ENCODE measurements at places on chromosomes 2 and 18.

GRCh38 chr18:53458944-53459580 is 765.4 kb downstream of the MBD2 start:
- no peak for DNase-seq

GRCh38 chr18:12449051-12449785 is 41.5 kb downstream of the PRELID3A start:
- DNase-seq, result no peak

GRCh38 chr18:36314098-36314497 is 16.6 kb downstream of the FHOD3 start:
- DNase-seq, result no peak

DNA sequence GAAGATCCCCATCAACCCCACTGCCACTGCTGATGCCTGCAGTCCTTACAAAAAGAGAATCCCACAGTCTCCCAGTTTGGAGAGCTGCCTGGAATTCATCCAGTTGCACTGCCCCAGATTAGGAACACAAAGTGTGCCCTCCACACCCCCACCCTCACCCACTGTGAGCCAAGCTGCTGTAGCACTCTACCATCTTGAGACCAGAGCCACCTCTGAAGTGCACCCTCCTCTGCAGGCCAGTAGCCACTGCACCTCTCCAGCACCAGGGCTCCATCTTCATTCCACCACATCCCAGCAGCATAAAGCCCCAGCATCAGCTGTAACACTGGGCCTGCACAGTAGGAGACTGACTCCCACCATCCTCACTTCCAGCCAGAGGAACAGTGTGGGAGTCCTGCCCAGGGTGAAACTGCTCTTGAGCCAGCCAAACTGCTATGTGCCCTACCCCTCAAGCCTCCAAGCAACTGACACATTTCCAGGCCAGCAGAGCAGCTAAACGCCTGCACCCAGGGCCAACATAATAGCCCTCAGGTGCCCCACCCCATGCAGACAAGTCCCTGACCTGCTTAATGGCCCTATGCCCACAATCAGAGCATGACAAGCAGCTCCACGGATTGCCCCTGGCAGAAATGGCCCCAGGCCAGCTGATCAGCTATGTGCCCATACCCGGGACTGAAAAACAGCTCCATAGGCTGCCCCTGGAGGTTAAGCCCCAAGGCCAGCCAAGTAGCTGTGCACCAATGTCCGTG is 206.0 kb downstream of the ATAD2B start:
- DNase-seq, result no peak

- no peak for DNase-seq
Observed at GRCh38 chr18:7373441-7373840, 142.6 kb downstream of the LRRC30 start.

DNA sequence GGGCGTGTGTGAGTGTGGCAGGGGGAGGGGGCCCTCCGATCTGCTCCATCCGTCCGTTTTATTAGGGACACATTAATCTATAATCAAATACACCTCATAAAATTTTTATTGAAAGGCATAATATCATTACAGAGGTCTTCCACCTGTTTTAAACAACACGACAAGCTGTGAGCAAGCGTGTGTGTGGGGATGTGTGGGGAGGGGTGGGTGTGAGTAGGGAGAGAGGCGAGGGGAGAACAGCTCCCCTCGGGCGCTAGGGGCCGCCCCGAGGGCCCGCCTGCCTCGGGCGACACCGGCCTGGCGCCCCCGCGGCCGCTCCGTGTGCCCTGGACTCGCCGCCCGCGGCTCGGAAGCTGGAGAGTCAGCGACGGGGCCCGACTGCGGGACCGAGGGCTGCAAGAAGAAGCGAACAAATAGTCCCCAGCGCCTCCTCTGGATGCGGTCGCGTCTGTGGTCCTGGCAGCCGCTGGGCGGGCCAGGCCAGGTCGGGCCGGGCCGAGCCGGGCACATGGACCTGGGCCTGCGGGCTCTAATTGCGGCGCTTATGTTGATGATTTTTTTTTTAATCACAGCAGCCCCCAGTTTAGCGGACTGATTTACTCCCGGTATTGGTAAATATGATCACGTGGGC is 352 bp upstream of the HOXD9 start:
- DNase-seq, result no peak

DNA sequence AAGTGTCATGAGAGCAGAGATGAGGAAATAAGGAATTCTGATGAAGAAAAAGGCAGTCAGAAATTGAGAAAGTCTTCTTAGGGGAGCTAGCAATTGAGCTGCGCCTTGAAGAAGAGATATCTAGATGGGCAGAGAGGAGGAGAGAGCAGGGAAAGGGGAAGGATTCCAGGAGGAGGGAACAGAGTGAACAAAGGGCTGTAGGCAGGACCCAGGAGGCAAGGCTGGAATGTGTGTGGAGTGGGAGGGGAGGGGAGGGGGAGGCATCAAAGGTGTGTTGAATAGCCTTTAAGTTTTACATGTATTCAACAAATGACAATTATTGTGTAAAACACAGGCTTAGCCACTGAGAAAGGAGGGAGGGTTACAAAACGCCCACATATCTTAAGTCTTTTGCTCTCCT is 164.5 kb downstream of the TDRD15 start:
- DNase-seq, result no peak

DNA sequence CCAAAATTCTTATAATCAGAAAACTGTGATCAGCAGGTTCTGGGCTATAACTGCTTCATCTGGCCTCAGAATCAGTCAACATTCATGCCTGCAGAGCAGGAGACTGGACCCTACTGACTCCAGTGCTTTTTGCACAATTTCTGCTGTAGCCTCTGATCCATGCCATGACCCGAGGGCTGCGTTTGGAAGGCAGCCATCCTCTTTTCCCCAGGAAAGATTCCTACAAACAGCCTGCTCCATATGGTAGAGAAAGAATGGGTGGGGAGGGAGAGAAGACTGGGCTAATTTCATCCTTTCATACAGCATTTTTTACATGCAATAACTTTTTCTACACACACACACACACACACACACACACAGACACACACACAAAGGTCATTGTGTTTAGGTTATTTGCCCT is 133.0 kb upstream of the MMADHC start:
- DNase-seq, result no peak

DNA sequence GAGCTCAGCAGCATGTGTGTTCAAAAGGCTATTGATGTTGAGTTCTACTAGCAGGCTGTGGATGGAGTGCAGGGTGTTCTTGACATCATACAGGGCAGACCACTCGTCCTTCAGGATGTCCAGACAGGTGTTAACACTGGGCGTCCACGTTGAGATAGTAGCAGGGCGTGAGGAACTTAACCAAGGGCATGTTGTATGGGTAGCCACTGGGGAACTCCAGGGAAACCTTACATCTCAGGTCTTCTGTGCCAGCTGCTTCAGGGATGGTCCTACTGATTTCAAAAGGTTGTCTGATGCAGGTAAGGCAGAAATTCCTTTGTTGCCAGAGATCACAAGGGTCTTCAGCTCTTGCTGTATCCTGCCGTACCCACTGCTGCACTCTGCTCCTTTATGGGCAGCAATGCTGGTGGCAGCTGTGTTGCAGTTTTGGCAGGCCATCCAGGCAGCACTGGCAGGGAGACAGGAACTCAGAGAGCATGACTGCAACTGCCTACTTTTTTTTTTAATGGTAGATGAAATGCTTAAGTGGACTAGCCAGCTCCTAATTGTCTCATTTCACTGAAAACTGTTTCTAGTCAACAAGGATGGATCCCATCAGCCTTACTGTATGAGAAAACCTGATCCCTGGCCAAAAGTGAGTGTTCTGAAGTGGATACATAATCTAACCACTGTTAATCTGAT is 32.4 kb upstream of the RBBP8 start:
- DNase-seq, result no peak

DNA sequence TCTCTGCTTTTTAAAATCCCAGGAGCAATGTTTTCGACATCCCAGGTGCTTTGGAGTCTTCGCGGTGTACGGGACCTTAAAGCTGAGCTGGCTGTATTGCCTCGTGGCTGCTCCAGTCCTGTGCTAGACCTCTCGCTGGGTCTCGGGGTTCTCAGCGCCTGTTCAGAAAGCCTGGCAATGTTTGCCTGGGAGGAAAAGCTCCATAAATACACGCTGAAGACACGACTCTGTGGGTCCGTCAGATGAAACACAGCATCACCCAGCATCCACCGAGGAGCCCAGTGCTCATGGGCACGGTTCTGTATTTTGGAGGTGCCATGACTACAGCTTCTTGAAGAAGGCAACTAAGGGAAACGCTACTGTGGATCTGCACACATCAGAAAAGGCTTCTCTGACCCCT is 21.6 kb downstream of the MBP start:
- no peak for DNase-seq

DNA sequence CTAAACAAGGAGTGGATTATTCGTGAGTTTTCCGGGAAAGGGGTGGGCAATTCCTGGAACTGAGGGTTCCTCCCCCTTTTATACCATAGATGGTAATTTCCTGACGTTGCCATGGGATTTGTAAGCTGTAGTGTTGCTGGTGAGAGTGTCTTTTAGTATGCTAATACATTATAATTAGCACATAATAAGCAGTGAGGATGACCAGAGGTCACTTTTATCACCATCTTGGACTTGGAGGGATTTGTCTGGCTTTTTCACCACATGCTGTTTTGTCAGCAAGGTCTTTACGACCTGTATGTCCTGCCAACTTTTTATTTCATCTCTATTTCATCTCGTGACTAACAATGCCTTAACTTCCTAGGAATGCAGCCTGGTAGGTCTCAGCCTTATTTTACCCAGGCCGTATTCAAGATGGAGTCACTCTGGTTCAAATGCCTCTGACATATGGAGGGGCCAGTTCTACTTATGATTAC is 124.8 kb upstream of the B3GNT2 start:
- DNase-seq, result no peak
